ENCODE measurements at places on chromosomes 12 and 14.

GRCh38 chr14:54189748-54190354 is 207.0 kb upstream of the CDKN3 start:
- no peak for DNase-seq

GRCh38 chr12:6958609-6959057 is 7.5 kb downstream of the PTPN6 start:
- no peak for DNase-seq

DNA sequence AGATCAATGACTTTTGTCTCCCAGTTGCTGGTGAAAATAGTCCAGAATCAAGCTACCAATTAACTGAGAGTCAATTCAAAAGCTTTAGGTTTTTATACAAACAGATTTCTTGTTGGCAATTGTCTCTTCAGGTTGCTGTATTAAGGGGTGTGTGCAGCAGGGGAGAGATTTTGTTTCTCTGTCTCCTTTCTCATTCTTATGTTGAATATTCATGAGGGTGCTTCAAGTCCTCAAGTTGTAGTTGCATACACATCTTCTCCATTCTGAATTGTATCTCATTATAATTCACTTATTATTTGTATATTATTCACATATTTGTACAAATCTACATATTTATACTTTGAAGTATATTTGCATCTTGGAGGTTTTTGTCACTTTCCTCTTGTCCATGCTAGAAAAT is 126.7 kb upstream of the PTPRQ start:
- DNase-seq, result no peak

DNA sequence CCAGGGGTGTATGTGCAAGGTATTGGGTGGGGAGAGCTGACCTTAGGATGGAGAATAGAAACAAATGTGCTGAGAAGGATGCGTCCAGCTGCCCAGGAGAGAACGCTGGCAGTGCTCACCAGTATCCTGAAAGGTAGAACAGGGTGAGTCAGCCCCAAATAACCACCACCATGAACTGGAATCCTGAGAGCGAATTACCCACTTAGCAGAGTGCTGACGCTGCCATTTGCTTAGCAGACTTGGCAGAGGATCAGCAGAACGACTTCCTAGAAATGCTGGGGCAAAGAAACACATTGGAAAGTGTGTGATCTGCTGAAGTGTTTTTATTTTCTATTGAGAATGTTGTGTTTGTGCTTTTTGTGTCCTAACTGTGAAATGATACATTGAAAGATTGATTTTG is 213.6 kb downstream of the ADGRD1 start:
- no peak for DNase-seq

DNA sequence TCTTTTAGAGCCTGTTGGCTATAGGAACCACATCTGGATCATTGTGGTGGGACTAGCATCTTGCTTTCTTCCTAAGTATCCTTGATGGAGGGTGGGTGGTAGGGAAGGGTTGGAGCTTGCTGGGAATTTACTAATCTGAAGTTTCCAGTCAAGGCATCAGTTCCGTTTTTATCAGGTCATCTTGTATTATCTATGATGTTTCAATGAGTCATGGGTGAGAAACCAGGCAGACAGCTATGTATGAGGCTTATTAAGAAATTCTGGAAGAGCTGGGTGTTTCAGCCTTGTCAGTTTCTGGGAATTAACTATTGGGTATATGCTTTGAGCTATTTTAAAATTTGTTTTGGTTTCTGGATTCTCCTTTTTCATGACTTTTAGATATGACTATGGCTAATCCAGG is 11.3 kb downstream of the TSFM start:
- no peak for DNase-seq

DNA sequence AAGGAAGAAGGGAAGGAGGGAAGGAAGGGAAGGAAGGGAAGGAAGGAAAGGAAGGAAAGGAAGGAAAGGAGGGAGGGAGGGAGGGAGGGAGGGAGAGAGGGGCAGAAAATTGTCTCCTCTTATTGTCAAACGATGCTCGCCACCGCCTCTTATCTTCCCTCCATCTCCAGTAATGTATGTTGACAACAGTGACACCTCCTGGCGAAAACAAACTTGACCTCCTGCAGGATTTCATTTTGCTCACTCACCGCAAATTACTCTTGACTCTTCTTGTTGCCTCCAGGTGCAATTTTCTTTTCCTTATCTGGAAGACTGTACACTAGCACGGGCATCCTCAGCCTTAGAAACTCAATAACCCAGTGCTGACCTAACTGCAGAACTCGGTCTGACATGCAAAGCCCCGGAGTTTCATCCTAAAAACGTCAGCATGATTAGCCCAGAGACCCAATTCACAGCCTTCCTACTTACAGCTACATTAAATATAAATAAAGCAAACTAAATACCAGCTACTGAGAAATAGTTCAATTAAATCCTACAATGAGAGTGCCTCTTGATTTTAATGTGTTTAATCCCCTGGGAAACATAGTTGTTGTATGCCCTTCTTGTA is 512.4 kb upstream of the TMPO start:
- peak; percentile 56 for DNase-seq

- DNase-seq, result no peak
Observed at GRCh38 chr12:110012137-110012536, 12.9 kb downstream of the ANKRD13A start.

DNA sequence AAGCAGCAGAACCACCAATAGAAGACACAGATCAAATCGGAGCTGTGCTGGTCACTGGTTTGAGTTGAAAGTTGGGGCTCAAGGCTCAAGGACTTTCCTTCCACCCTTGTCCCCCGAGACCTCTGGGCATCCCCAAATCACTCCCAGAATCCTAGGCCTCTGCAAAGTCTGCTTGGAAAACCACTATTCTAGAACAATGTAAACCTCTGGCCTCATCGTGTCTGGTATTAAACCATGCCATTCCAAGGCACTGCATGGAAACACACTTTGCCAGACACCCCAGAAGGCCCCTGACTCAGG is 288.0 kb downstream of the DPF3 start:
- no peak for DNase-seq

GRCh38 chr14:52063052-52063462 is 5.8 kb downstream of the NID2 start:
- DNase-seq, result no peak

- no peak for DNase-seq
Observed at GRCh38 chr12:77914081-77914488, 83.4 kb downstream of the NAV3 start.

All from D341Med (cell line).